ENCODE measurements at places on chromosomes 11 and 22.

- DNase-seq, result no peak
These were observed 101.6 kb upstream of the AKIP1 start for GRCh38 chr11:8809241-8809938.

GRCh38 chr11:66855574-66856495 is 1.0 kb upstream of the LRFN4 start:
- DNase-seq, result peak; percentile 46

GRCh38 chr11:9982127-9982795 is 311.8 kb downstream of the SBF2 start:
- DNase-seq, result no peak

GRCh38 chr22:49934160-49934890 is 15.9 kb downstream of the CRELD2 start:
- DNase-seq, result no peak

GRCh38 chr11:66857234-66857926 is 516 bp downstream of the LRFN4 start:
- DNase-seq, result no peak

- DNase-seq, result no peak
These were observed 4.7 kb downstream of the ADA2 start for GRCh38 chr22:17214416-17215043.

GRCh38 chr11:118924591-118925585 is 838 bp downstream of the BCL9L start:
- no peak for DNase-seq

DNA sequence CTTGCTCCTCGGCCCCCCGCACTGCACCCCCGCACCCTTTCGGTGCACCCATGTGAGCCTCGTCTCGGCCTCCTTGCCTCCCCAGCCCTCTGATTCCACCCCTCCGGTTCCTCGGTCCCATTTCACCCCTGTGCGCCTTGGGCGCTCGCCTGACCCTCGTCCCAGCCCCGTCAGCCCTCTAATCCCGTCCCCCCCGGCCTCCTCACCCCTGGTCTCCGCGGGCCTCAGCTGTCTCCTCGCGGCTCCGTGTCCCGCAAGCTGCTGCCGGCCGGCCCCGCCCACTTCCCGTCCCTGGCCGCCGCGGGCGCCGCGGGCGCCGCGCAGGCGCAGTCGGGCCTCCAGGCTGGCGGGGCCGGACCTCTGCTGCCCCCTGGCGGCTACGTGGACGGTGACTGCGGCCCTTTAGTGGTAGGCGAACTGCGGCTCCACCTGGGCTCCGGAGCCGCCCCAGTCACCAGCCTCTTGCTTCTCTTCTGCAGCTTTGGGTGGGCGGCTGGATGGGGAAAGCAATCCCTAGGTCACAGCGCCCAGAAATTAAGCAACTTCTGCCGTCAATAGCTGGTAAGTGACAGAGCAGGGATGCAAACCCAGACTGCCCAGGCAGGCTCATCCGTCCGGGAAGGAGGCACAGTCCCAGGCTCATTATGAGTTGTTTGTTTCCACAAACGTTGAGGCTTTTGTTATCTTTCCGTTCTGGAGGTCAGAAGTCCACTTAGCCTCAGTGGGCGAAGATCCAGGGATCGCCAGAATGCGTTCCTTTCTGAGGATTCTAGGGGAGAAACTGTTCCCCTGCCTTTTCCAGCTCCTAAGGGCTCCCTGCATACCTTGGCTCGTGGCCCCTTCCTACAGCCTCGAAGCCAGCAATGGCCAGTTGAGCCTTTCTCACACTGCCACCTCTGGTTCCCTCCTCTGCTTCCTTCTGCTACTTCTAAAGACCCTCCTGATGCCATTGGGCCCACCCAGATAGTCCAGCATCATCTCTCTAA is at the start of gene PPM1F:
TSS of gene PPM1F (minus strand) at position 263 of the 986 bp plus-strand sequence. CDS start 6,800 bp downstream, outside the sequence.
- DNase-seq, result no peak

DNA sequence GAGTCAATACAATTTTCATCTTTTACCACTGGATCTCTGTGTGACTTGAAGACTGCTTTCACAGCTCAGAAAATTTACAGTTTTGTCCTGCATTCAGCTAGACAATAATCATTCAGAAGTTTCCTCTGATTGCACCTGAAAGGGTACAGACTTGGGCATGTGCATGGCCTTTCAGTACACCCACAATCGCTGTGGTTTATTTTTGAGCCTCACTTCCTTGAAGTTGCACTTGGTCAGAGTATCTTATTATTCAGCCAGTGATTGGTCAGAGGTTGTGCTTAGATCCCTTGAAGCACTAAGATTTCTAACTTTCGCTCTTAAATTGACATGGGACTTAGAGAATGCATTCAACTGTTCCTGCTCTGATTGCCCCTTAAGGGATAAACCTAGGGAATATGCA is 508.2 kb downstream of the FAM181B start:
- DNase-seq, result no peak

GRCh38 chr22:25282346-25282670 is 62.9 kb downstream of the CRYBB2 start:
- DNase-seq, result no peak

DNA sequence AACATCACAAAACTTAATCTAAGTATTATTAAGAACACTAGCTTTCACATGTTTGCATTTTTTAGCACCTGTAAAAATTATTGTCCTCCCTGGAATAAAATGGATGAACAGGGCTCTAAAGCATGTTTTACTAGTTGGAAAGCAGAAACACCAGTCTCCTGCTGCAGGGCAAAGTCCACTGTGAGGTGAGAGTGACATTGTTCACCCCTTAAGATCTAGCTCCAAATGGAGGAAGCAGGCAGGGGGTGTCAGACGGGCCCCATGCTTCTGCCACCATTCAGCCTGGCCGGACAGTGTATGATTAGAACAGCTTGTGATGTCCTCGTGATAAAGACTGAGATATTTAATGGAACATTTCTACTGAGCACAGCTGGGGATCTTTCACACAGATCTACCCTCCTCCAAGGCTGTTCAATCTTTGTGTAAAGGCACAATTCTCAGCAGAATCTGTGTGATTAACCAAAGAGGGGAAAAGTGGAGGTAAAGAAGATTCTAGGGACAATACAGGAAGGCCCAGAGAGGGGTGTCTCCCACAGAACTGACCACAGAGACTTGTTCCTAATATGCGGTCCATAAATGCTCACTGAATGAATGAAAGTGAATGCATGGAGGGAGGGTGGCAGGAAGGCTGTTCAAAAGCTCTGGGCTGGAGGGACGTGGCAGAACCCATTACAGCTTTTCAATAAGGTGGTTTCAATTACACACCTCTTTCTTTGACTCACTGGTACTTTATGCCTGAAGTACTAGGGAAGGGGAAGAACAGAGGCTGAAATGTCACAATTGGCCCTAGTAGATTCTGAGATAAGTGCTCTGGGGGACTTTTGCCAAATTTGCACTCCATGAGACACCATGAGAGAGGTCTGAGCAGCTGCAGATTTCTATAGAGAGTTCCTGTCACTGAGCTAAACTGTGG is 239.1 kb upstream of the ARHGAP20 start:
- no peak for DNase-seq

All from non-pigmented ciliary epithelial cell (primary cell).